AML-193 (cell line): ENCODE measurements at places on chromosomes 16 and 17.

DNA sequence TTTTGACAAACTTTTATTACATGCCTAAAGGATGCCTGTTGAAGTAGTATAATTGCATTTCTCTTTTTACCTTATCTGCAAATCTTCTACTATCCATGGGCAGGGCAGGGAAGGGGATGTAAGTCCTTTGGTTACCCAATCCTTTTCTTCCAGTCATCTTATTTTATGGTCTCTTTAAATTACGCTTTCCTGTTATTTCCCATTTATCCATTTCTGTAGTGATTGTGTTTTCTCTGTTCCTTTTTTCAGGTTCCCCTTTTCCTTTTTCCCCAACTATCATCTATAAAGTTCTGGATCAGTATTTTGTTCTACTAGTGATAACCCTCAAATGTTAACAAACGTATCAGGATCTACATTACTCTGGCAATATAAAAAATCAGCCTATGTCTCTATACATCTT is 3.3 kb upstream of the ABCA9 start:
- DNase-seq = no peak

GRCh38 chr17:46063241-46063640 is 64.2 kb downstream of the STH start:
- no peak for DNase-seq

DNA sequence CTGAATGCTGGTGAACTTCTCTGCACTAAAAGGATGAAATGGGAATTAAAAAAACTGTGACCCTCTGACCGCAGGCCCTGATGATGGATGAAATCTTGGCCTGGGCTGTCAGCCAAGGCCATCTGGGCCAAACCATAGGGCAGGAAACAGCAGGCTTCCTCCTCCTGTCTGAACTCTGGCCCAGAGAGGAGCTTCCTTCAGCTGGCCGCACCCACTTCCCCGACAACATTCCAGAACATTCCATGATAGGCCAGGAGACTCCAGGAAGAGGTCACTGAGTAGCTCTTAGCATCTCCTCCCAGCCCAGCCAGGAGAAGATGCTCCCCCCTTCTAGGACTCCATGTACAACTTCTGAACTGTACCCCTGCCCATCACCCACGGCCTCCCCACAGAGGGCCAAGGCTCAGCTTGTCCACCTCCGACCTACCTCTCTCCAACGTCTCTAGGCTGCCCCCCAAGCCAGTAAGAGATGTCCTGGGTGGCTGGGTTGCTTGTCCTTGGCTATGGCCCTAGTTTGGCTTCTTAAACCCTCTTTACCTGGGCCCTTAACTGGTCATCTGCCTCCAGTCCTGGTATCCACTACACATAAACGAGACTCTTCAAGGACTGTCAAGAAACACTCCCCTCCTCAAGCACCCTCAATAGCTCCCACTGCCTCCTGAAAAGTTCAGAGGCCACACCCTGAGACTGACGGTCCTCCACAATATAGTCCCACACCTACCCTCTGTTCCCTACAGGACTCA is 1.7 kb downstream of the RPH3AL start:
- peak; percentile 58 for DNase-seq

DNA sequence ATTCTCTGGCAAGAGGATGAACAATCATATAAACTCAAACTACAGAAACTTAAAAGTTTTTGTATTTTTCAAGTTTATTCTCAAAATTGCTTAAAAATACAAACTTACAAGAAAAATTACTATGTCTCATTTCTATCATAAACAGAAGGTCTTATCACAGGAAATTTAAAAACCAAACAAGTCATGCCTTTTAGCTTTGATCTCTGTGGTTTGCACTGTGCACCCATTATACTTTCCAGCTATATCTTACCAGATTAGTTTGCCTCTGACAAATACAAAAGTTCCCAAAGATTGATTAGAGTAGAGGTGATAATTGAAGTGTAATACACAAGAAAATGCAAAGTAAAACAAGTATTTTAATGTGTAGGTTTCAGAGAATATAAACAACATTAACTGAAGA is 117.4 kb downstream of the MYO1D start:
- no peak for DNase-seq
